ENCODE measurements at places on chromosomes 5 and 9. TPM values are rescaled to one million over a fixed set of nuclear protein-coding genes. Genes with fewer than 3 reads are reported as not detected.

The SPATA31A3 gene
- total RNA-seq, result not detected

The TMEM232 gene
- 0.98 TPM for total RNA-seq

The SREK1 gene
- total RNA-seq, result 137 TPM

The PTPN3 gene
- not detected for total RNA-seq

The PCDHGA1 gene
- not detected for total RNA-seq

The INSL4 gene
- total RNA-seq, result not detected

The NTNG2 gene
- 2.2 TPM for total RNA-seq

The FYB1 gene
- total RNA-seq, result 497 TPM

The UGT3A1 gene
- total RNA-seq, result not detected

The TLX3 gene
- total RNA-seq, result not detected

The DNAJC18 gene
- total RNA-seq, result 8.7 TPM

The TNFSF8 gene
- total RNA-seq, result 70.9 TPM

DNA sequence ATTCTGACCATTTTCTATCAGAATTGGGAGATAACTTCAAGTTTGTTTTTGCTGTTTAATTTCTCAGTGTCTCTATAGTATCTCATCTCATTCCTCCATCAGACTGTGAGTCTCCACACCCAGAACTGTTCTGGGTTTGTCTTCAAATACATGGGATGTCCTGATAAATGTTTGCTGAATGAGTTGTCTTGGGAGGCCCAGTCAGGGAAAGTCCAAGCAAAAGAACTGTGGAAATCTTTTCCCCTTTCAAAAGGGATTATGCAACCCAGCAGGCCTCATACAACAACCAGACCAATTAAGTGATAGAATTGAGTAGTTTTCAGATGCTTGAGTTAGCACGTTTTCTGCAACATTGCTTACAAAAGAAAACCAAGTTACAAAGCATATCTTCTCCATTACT, 324.4 kb downstream of the BRINP1 start:
- H3K4me1 ChIP-seq, result no peaks in the 10 kb centered on the region
- H3K36me3 ChIP-seq, result no peaks in the 10 kb centered on the region
- no peak overlapping the region for H3K4me3 ChIP-seq
- no peaks in the 10 kb centered on the region for H3K27me3 ChIP-seq

DNA sequence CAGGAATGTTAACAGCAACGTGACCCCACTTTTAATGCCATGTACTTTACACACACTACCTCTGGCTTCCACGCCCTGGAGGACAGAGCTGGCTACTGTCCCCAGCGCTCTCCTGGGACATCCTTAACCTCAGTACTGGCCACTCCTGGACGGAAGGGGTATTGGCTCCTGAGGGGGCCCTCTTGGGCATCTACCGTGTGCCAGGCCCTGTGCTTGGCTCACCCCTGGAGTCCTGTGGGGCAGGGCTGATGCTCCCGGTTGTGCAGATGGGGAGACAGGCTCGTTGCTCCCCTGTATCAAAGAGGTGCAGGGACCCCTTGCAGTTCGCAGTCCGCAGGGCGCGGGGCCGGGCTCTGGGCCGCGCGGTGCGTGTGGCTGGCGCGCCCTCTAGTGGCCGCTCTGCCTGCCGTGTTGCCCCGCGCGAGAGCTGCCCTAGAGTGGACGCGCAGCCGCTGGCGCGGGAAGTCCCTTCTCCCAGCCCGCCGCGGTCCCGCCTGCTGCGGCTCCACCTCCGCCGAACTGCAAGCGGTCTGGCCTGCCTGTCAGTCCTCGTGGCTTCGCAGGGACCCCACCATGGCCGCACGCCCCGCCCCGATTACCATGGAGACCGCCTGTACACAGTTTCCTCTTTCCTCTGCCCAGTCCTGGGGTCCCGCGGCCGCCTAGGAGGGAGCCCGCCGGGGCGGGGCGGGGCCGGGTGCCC, at the start of gene WDR38:
Gene WDR38, plus strand, starts transcription at position 632 of the 703 bp plus-strand sequence. CDS start 72 bp downstream, outside the sequence.
- peak within 1 kb of the TSS; percentile 21 for H3K27ac ChIP-seq
- H3K36me3 ChIP-seq, result peaks cover 11% of the 10 kb centered on the region
- H3K27me3 ChIP-seq, result peaks cover 5% of the 10 kb centered on the region
- DNase-seq, result peak; percentile 75
- H3K4me3 ChIP-seq, result peak within 1 kb of the TSS; percentile 40

DNA sequence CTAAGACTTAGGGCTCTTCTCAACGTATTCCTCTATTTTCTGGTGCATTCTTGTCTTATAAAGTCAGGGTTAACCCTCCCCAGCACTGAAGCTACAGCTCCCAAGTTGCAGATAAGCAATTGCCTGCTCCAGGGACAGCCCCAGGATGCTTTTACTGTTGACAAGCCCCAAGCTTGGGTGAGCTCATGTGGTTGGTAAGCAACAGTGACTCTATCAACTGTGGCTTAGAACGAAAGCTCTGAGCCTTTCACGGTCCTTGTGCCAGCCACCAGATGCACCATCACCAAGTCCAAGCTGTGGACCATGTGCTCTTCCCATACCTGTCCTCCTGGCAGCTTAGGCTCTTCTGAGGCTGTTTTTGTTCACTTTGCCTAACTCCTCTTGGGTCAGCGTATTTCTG, 13.5 kb downstream of the ADRB2 start:
- H3K4me3 ChIP-seq, result no peak overlapping the region
- H3K4me1 ChIP-seq, result peaks cover 46% of the 10 kb centered on the region
- H3K27ac ChIP-seq, result no peak overlapping the region

GRCh38 chr5:57338068-57338867, 144.3 kb downstream of the ACTBL2 start:
- no peaks in the 10 kb centered on the region for H3K36me3 ChIP-seq
- no peaks in the 10 kb centered on the region for H3K4me1 ChIP-seq
- no peaks in the 10 kb centered on the region for H3K27me3 ChIP-seq
- DNase-seq, result no peak
- no peak overlapping the region for H3K27ac ChIP-seq
- no peak overlapping the region for H3K4me3 ChIP-seq

DNA sequence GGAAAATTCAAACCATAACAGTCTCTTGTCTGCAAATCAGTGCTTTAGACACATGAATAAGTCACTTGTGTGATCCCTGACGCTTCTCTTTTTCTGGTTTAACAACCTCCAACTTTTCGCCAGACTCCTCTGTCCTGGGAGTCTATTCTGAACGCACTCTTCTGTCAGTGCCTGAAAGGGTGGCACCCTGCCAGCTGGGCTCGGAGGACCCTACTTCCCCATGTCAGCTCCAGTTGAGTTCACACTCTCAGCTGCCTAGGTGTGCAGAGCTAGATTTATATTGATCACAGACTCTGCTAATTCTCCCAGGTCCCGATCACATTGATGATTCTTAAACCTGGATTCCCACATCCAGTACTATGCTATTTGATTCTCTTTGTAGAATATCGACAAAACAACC, 649.1 kb downstream of the BNC2 start:
- H3K4me3 ChIP-seq, result no peak overlapping the region
- DNase-seq, result no peak
- no peak overlapping the region for H3K27ac ChIP-seq
- no peaks in the 10 kb centered on the region for H3K36me3 ChIP-seq

GRCh38 chr9:70923961-70924360, 197.5 kb downstream of the TRPM3 start:
- no peaks in the 10 kb centered on the region for H3K27me3 ChIP-seq
- no peaks in the 10 kb centered on the region for H3K4me1 ChIP-seq
- no peaks in the 10 kb centered on the region for H3K36me3 ChIP-seq
- DNase-seq, result no peak
- no peak overlapping the region for H3K27ac ChIP-seq

- no peaks in the 10 kb centered on the region for H3K27me3 ChIP-seq
- H3K4me1 ChIP-seq, result peaks cover 76% of the 10 kb centered on the region
- H3K4me3 ChIP-seq, result peak overlapping the region; percentile 91
- H3K36me3 ChIP-seq, result peaks cover 17% of the 10 kb centered on the region
These were observed 662 bp downstream of the SUSD3 start for GRCh38 chr9:93059011-93059714.

- no peak overlapping the region for H3K27ac ChIP-seq
- H3K4me3 ChIP-seq, result no peak overlapping the region
- no peaks in the 10 kb centered on the region for H3K27me3 ChIP-seq
- H3K36me3 ChIP-seq, result no peaks in the 10 kb centered on the region
These were observed 1158.7 kb downstream of the DTWD2 start for GRCh38 chr5:117829646-117830045.

DNA sequence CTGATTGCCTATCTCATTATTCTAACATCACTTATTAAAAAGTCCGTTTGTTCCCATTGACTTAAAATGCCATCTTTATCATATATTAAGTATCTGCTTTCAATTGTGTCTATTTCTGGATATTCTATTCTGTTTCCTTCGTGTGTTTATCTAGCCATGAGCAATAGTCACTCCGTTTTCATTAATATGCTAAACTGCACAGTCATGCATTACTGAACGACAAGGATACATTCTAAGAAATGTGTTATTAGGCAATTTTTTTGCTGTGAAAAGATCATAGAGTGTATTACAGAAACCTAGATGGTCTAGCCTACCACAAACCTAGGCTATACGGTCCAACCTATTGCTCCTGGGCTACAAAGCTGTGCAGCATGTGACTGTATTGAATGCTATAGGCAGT, 482.9 kb downstream of the IRX1 start:
- no peaks in the 10 kb centered on the region for H3K36me3 ChIP-seq
- H3K4me3 ChIP-seq, result no peak overlapping the region
- no peak for DNase-seq
- no peaks in the 10 kb centered on the region for H3K4me1 ChIP-seq

GRCh38 chr9:104091116-104091515, 3.0 kb upstream of the SMC2 start:
- H3K4me3 ChIP-seq, result no peak overlapping the region
- peaks cover 15% of the 10 kb centered on the region for H3K4me1 ChIP-seq
- H3K27ac ChIP-seq, result no peak overlapping the region

- no peak overlapping the region for H3K27ac ChIP-seq
- H3K36me3 ChIP-seq, result no peaks in the 10 kb centered on the region
- no peak overlapping the region for H3K4me3 ChIP-seq
- peaks cover 7% of the 10 kb centered on the region for H3K27me3 ChIP-seq
These were observed 88.6 kb upstream of the AGXT2 start for GRCh38 chr5:35136386-35136785.

- no peak overlapping the region for H3K27ac ChIP-seq
- no peaks in the 10 kb centered on the region for H3K36me3 ChIP-seq
- H3K27me3 ChIP-seq, result no peaks in the 10 kb centered on the region
- no peaks in the 10 kb centered on the region for H3K4me1 ChIP-seq
- no peak for DNase-seq
These were observed 828.4 kb downstream of the TLR4 start for GRCh38 chr9:118532592-118532991.

DNA sequence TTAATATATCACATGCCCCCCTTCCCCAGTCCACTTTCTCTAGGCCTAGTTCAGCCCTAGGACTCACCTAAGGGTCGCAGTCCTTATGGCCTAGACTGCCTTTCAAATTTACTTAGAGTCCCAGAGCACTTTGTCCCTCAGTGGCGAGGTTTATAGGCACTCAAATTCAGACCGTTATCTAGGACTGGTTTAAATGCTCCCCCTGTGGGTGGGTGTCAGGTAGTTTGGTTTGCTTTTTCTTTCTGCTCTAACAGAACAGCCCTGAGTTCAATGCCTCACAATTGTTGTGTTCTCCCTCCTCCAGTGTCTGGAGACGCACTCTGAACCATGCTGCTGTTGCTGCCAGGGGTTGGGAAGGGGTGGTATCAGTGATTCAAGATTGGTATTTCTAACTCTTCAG, 317.1 kb downstream of the MAT2B start:
- no peaks in the 10 kb centered on the region for H3K36me3 ChIP-seq
- no peaks in the 10 kb centered on the region for H3K4me1 ChIP-seq
- no peaks in the 10 kb centered on the region for H3K27me3 ChIP-seq
- no peak overlapping the region for H3K4me3 ChIP-seq
- DNase-seq, result no peak

- DNase-seq, result no peak
- no peaks in the 10 kb centered on the region for H3K27me3 ChIP-seq
- H3K36me3 ChIP-seq, result no peaks in the 10 kb centered on the region
- H3K4me3 ChIP-seq, result no peak overlapping the region
- no peak overlapping the region for H3K27ac ChIP-seq
These were observed 101.4 kb upstream of the IRX4 start for GRCh38 chr5:1983919-1984695.

DNA sequence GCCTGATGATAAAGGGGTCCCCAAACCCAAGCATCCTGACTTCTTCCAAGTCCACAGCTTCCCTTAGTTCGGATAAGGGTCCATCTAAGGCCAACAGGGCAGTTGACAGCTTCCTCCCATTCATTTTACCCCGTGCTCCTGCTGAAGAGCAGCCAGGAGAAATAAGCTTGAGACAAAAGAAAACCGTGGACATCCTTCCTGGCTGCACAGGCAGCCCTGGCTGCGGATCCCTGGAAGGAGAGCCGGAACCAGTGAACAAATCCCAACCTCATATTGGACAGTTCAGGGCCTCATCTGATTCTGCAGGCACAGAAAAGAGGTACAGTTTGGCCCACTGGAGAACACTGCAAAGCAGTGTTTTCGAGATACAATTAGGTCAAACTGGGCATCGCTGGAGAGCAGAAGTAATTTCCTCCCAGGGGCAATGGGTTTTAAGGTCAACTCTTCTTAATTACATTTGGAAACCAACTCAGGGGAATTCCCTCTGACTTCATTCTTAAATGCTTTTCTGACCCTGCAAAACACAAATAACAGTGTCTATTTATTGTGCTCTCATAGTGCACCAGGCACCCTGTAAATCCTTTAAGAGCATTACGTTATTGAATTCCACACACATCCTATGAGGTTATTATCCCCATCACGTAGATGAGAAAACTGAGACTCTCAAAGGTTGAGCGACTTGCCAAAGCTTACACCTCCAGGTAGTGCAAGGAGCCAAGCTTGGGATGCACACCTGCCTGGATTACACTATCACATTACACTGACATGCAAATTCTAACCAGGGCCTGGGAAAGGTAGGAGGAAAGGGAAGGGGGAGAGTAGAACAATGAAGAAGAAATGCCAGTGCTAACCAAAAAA, 21.2 kb downstream of the ADAM19 start:
- no peak for DNase-seq
- peaks cover 63% of the 10 kb centered on the region for H3K4me1 ChIP-seq
- no peaks in the 10 kb centered on the region for H3K27me3 ChIP-seq
- H3K36me3 ChIP-seq, result peaks cover 13% of the 10 kb centered on the region

GRCh38 chr5:146218168-146218567, 14.8 kb downstream of the RBM27 start:
- H3K27me3 ChIP-seq, result no peaks in the 10 kb centered on the region
- no peak overlapping the region for H3K4me3 ChIP-seq
- no peak overlapping the region for H3K27ac ChIP-seq

- no peaks in the 10 kb centered on the region for H3K36me3 ChIP-seq
- H3K27ac ChIP-seq, result no peak overlapping the region
- no peak for DNase-seq
- H3K27me3 ChIP-seq, result no peaks in the 10 kb centered on the region
- H3K4me3 ChIP-seq, result no peak overlapping the region
- H3K4me1 ChIP-seq, result no peaks in the 10 kb centered on the region
These were observed 178.8 kb downstream of the CSNK1G3 start for GRCh38 chr5:123690821-123691220.

DNA sequence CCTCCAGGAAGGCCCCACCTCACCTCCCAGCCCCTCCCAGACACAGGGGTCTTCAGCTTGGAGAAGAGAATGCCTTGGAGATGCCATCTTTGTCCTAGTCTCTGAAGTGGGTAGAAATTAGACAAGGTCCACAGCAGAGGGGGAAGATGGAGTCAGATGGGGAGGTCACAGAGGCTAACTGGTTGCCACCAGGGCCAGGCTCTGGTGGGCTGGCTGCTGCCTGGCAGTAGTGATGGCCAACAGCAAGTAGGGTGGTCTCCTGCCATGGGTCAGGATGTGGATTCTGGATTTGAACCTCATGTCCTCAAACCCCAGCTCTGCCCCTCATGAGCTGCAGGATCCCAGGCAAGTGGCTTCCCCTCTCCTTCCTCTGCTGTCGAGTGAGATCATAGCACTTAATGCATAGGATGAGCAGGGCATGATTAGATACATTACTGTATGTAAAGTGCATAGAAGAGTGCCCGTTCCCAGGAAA, 38.7 kb upstream of the NEK6 start:
- H3K27me3 ChIP-seq, result no peaks in the 10 kb centered on the region
- no peak for DNase-seq
- peaks cover 62% of the 10 kb centered on the region for H3K4me1 ChIP-seq

Data from CD4-positive, alpha-beta T cell (primary cell).